ENCODE measurements at places on chromosomes 7 and 10.

DNA sequence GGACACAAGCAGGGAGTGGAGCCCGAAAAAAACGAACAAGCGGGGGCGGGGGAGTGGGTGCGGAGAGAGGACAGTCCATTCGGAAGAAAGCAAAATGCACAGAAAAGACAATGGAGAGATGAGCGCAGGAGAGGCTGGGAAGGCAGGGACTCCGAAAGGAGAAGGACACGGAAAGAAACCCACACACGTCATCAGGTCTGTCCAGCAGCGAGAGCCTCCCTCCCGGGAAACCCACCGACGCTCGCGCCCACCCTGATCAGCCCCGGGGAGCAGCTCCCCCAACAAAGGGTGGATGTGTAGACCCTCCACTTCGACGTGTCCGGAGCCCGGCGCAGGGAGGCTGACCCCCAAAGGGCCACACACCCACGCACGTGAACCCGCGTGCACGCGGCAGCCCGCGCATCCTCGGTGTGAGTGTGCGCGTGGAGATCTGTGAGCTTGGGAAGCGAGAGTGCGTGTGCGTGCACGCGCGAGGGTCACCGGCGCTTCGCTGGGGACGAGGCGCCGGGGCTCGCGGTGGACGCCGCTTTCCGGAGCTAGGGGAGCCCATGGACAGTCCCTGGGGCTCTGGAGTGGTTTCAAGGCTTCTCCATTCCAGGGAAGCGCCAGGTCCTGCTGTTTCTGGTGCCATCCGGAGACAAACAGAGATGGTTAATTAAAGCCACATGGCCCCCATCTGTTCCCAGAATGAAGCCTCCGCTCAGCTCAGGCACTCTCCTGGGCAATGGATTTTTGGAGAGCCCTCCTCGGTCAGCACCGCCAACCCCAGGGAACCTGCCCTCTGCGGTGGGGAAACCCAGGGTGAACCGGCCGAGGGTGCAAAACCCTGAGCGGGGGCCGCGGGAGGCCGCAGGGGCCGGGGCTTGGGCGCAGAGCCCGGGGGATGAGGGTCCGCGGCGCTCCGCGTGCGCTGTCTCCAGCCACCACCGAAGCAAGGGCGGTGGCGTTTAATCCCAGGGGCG is 916 bp downstream of the LAMB1 start:
- DNase-seq: peak; percentile 42

GRCh38 chr7:935874-936385 is 18.6 kb downstream of the ADAP1 start:
- DNase-seq: no peak

DNA sequence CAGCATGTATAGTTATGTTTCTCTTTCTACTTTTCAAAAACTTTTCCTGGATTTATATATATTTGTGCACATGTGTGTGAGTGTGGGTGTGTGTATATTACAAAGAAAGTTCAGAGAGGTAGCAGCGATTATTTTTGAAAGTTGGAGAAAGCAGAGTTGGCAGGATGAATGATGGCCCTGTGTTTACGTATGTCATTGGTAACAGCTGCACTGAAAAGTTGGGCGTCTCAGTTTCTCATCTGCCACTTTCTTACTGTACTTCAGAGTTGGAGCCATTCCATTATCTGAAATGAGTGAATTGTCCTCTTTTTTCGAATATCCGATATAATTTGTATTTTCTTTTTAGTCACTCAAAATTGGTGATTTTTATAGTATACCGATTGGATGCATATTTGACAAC is 172.2 kb downstream of the CDK14 start:
- DNase-seq: no peak

DNA sequence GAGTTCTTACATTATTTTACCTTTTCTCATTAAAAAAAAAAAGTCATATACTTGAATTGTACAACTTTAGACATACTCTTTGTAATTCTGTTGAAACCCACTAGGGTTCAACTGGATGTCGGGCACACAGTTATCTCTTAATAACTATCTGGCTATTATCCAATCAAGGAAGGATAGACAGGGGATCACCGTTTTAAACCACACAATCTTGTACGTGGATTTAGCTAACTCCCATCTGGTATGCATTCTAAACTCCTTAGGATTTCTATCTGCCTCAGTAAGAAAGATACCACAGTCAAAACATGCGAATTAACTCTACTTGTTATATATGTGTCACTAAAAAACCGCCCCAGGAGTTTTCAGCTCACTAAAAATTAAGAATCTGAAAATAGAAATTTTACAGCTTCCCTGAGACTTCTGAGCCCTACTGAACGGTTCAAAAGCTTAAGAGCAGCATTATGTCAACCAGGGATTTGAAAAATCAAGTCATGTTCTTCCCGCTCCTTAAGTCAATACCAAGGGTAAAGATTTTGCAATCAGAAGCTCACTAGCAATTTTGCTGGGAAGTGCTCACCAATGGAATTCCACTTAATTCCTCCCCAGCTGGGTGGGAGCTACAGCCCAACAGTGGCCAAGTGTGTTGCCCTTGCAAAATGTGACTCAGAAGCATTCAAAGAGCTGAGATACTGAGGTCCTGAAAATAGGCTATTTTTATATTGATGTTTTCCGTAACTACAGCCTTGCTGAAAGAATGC is 267.0 kb downstream of the FRMD4A start:
- DNase-seq: no peak

DNA sequence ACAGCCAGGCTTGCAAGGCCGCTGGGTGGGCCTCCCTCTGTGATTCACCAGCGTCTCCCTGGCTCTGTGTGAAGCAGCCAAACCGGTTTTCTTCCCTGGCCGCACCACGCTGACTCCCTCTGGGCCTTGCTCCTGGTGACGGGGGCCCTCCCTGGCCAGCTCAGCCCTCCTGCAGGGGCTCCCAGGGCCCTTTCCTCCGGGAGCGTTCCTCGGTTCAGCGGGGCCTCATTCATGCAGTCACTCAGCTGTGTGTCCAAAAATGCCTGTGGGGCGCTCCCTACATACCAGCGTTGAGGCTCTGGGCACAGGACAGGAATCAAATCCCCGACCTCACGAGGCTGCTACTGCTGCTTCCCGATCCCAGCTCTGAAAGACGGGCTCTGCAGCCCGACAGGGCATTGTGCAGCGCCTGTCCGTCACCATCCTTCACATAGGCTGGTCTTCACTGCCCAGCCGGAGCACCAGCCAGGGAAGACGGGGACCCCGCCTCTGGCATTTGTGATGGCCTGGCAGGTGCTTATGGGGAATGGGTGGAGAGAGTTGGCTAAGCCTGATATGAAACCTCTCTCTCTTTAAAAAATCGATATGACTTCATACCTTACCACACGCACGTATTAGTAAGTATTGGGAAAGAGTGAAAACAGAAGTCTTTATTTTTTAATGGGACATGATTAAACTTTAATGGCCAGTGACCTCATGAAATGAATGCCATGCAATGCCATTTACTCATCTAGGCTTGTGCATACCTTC is 110.0 kb upstream of the SHH start:
- peak; percentile 88 for DNase-seq

DNA sequence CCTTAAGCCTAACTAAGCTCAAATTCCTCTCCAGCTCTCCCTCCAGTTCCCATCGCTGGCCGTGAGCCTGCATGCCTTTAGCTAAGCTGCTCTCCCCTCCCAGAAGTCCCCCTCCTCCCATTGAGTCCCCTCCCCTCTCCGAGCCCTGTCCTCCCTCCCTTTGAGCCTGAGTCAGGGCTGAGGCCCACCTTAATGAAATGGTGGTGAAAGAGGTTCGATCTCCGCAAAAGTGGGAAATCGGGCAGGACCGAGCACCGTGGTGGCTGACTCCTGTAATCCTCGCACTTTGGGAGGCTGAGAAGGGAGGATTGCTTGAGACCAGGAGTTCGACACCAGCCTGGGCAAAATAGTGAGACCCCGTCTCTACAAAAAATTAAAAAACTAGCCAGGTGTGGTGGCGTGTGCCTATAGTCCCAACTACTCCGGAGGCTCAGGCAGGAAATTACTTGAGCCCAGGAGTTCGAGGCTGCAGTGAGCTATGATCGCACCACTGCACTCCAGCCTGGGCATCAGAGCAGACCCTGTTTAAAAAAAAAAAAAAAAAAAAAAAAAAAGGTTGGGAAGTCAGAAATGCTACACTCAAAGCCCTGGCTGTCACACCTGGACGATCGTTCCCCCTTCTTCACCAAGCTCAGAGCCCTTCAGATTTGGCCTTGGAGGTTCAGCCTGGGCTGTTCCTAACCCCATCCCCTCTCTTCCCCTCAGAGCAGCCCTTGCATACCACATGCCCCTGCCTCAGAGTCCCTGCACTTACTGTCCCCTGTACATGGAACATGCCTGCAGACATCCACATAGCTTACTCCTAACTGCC is 995 bp upstream of the CLDN3 start:
- DNase-seq: no peak

GRCh38 chr10:54434782-54435181 is 366.2 kb downstream of the PCDH15 start:
- no peak for DNase-seq

- no peak for DNase-seq
Observed at GRCh38 chr7:130127821-130128317, 57.5 kb downstream of the KLHDC10 start.

GRCh38 chr10:47404446-47404845 is 20.4 kb upstream of the ZNF488 start:
- no peak for DNase-seq

DNA sequence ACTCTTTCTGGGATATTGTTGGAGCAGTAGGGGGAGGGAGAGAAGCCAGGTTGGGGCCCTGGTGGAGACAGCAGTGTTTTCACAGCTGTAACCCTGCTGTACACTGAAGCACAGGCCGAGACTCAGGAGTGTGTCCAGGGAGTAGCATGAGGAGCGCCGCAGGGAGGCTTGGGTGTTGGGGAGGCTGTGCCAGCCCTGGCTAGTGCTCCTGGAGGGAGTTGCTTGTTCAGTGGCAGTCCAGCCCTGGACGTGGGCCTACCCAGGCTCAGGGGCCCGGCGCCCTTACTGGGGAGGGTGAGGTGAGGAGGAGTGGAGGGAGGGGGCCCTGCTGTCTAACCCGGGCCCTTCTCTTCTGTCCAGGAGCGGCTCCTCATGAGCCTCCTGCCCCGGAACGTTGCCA is 35.9 kb downstream of the ADCY1 start:
- no peak for DNase-seq

- DNase-seq: no peak
Observed at GRCh38 chr10:64320448-64320847, 799.2 kb downstream of the REEP3 start.

DNA sequence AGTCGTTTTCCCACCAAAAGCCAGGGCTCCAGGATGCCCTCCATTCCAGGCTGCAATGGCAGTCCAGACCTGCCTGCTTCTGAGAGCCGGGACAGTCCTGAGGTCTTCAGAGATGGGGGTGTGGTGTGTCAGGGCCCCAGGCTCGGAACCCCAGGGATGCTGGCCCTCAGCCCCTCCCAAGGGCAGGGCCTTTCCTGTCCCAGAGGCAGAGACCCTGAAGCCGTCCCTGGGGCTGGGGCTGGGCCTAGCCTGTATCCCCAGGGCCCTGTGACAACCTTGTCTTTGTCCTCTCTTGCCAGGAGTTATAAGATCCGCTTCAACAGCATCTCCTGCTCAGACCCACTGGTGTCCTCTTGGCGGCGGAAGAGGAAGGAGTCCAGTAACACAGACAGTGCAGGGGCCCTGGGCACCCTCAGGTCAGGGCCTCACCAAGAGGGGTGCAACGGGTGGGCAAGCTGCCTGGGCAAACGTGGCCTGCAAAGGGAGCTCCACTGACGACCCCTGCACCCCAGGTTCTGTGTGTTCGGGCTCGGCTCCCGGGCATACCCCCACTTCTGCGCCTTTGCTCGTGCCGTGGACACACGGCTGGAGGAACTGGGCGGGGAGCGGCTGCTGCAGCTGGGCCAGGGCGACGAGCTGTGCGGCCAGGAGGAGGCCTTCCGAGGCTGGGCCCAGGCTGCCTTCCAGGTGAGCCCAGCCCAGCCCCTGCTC is 15.9 kb downstream of the NOS3 start:
- no peak for DNase-seq

DNA sequence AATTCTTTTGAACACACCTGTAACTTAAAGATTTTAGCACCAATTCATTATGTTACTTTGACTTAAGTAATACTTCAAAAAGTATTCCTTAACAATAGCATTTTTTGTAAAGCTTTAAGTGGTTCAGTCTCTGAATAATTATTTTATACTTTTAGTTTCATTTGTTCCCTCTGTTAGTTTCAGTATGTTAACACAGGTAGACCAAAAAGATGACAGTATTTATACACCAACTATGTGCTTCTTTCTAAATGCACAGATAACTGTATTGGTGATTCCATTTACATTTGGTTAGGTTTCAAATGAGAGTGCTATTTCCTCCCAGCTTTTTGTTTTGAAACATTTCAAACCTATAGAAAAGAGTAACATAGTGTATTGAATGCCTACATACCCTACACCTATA is 14.0 kb downstream of the RALA start:
- DNase-seq: no peak

GRCh38 chr10:120961795-120962755 is 110.9 kb downstream of the WDR11 start:
- peak; percentile 10 for DNase-seq

- DNase-seq: no peak
Observed at GRCh38 chr10:126315494-126316177, 72.6 kb downstream of the ADAM12 start.

DNA sequence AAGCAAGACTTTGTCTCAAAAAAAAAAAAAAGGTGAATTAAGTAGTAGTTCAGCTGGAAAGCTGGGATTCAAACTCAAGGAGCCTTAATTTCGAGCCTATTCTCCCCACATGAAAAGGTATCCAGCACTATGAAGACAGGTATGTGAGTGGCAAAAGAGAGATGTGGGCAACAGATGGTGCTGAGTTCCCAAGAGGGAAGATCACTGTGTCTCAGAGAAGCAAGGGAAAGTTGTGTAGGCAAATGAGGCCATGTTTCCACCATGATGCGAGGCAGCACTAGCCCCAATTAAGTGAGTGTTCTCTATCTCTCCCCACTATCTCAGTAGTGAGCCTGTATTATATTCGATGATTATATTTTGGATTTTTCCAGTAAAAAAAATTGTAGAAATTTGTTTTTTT is 19.8 kb upstream of the ST7 start:
- DNase-seq: no peak

- peak; percentile 18 for DNase-seq
Observed at GRCh38 chr7:155533827-155534690, 12.3 kb downstream of the CNPY1 start.

DNA sequence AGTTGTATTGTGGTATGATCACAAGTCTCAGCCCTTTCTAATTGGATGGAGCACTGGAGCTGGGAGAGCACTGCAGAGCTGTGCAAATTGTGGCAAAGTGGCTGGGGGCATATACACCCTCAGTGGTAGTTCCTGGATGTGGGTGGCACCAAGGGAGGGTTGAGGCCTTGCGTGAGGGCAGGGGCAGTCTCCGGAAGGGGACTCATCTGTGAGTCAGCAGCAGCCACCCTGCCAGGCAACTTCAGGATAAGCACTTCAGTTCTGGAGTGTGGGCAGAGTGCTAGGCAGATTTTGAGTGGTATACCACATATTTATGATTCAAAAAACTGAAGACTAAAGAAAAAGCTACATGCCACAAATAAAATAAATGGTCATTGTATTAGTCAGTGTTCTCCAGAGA is 210.5 kb downstream of the ETV1 start:
- DNase-seq: peak; percentile 12

DNA sequence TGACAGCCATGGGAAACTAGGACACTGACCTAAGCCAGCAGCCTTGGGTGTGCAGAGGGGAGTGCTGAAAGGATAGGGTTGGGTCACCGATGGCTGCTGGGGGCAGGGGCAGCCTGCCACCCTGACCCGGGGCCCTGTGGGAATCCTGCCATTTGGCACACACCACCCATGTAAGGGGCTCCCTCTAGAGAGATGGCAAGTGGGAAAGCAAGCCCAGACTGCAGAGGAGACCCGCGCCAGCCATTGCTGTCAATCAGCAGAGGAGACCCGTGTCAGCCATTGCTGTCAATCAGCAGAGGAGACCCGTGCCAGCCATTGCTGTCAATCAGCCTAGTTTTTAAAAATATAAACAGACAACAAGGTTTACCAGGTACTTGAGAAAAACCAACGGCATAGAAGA is 27.4 kb upstream of the PRKAG2 start:
- no peak for DNase-seq

All from kidney tubule cell (primary cell).